ENCODE measurements at places on chromosomes 16 and 17.
A peak's percentile ranks its signal among the peaks of the same experiment; 100 is the strongest.

- no peak for DNase-seq
Measured at GRCh38 chr16:7602291-7602950, 269.8 kb downstream of the RBFOX1 start.

GRCh38 chr17:27199948-27200347, 94.0 kb upstream of the WSB1 start:
- no peak for DNase-seq

DNA sequence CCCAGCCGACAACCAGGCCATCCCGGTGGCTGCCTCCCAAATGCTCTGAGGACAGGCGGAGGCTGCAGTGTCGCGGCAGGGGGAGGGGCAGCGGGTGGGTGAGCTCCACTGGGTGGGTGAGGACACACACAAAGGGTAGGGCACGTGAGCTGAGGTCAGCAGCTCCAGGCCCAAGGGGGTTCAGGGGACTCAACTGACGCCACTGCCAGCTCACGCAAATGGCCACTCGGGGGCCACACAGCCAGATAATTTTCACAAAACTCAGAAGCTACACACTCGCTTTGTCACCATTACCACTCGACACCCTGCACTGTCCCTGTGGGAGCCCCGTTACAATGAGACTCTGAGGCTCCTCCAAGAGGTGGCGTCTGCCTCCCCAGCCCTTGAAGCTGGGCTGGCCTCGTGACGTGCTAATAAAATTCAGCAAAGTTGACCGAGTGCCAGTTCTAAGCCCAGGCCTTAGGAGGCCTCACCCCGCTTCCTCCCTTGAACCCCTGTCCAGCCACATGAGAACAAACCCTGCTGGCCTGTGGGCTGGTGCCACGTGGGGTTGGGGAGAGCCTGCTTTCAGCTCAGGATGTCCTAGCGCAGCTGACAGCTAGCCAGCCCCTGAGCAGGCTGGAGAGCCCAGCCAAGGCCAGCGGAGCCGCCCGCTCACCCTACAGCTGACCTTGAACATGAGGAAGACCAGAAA, 56.9 kb downstream of the RMI2 start:
- no peak for DNase-seq

- no peak for DNase-seq
Measured at GRCh38 chr17:50272246-50272645, 2.0 kb upstream of the TMEM92 start.

DNA sequence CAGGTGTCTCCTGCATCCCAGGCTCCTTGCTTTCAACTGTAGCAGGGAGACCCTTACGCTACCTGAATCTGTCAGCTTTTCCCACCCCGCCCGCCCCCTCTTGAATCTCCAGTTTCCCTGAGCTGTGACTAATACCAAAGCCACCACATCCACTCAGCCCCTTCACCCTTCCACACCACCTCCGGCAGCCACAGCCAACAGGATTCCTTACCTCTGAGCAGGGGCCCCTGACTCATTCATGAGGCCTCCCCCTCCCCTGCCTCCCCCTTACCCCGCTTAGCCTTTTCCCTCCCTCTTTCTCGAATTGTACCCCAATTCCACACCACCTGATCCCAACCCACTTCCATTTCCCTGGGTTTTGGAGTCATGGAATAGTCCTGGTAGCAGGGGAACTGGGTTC, 2.3 kb downstream of the STX1B start:
- no peak for DNase-seq

- no peak for DNase-seq
Measured at GRCh38 chr17:49987290-49987585, 7.8 kb downstream of the DLX3 start.

DNA sequence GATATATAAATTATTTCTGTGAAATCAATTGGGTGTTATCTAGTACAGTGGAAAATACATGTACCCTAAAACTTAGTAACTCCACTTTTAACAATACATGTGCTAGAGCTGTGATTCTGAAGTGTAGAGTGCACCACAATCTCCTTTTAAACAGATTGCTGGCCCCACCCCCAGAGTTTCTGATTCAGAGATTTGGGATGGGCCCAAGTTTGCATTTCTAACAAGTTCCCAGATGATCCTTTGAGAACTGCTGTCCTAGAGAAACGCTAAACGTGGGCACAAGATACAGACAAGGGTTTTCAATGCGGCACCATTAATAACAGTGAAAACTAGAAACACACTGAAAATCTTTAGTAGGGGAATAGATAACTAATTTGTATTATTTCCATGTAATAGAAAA, 49.2 kb downstream of the NXPH3 start:
- no peak for DNase-seq

DNA sequence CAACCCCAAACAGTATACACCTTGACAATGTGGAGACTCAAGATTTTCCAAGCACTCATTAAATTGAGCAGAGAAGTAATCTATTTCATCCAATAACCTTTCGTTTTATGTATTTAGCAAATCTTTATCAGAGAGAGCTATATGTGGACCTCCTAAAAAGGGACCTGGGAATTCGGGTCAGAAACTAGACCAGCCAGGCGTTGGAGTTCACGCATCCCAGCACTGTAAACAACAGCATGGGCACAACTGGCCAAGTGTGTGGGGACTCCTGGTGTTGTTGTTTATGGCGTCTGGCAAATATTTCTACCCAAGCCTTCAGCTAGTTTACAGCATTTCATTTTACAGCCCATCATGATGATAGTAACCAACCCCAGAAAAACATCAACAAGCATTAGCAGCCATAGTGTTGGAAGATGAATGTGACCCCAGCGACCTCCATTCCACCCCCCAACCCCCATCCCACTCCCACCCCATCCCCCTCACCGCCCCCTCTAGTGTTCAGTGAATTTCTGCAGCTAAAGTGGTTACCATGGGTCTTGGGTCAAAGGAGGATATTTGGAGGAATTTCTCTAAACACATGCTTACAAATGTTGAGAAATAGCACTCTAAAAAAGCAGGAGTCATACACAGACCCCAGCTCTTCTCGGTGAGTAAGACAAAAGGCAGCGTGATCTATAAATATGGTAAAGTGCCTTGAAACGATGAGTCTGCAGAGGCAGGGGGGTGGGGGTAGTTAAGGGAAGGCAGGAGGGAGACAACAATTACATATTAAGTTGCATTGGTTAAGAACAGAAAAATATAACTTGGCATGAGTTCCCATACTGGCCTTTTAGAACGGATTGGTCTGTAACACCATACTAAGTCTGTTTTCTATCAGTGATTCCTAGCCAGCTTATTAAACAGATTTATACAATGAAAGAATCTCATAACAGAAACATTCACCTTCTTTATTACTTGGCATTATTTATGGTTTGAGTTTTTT, 91.4 kb upstream of the TBX2 start:
- DNase-seq = no peak

GRCh38 chr17:67324330-67324729, 42.0 kb downstream of the PSMD12 start:
- peak; percentile 18 for DNase-seq

DNA sequence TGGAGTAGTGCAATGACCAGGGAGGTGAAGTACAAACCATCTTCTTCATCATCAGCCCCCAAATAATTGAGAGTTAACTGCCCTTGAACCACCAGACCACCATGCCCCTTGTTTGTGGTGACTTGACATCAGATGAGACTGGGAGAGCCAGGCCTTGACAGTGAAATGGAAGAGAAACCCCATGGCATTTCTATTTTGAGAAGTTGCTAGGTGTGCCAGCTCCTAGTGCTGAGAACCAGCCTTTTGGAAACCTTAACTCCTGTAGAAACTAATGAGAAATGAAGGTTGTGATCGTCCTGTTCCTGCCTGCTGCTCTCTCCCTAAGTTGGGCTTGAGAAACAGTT, 2.8 kb downstream of the TMEM94 start:
- no peak for DNase-seq

DNA sequence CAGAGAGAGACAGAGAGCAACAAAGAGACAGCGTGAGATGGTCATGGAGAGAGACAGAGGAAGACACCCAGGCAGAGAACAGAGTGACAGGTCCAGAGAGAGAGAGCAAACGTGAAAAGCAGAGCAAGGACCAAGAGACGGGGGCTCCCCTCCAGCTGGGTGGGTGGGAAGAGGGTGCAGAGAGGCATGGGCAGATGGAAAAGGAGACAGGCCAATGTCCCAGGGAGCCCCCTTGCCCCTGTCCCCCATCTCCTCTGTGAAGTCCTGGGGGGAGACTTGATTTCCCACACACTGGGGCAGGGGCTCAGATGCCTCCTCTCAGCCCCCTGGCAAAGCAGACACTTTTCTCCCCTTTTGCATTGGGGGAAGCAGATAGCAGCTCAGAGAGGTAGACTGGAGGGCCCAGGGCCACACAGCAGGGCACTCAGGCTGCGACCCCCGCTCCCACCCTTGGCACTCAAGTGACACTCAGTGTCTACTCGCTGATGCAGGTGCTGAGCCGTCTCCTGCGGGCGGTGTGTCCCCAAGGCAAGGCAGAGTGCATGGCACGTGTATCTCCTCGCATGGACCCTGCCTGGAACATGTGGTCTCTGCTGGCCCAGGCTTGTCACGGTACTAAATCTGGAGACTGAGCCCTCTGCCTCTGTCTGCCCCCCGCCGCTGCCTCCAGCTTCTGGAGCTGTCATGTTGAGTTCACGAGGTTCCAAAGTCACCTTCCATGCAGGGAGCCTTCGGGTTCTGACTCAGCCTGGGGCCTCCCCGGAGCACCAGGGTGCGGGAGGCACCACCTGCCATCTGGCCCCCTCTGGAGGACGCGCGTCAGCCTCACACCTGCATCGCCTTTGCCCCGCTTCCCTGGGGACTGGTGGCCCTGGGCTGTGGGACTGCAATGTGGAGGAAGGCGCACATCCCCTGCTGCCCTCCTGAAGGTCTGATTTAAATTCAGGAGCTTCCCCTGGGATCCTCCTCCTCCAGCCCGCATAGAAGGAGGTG, 215.9 kb upstream of the GSE1 start:
- DNase-seq = peak; percentile 86

GRCh38 chr17:14268264-14268663, 31.6 kb upstream of the CDRT15 start:
- DNase-seq = no peak

DNA sequence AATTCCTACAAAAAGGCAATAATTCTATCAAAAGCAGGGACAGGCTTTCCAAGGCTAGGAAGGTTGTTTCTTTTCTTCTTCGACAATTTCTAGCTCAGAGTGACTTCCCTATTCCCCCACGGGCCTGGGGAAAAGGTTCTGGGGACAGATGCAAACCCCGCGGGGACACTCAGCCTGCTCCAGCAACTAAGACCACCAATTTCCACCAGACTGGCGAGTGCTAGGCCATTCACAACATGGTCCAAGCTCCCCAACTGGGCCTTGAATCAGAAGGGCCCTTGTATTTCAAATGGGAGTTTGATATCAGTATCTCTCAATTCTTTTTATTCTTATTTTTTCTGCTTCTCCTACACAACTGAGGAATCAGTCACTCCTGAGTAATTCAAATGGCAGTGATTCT, 86.7 kb downstream of the USP31 start:
- DNase-seq = no peak

DNA sequence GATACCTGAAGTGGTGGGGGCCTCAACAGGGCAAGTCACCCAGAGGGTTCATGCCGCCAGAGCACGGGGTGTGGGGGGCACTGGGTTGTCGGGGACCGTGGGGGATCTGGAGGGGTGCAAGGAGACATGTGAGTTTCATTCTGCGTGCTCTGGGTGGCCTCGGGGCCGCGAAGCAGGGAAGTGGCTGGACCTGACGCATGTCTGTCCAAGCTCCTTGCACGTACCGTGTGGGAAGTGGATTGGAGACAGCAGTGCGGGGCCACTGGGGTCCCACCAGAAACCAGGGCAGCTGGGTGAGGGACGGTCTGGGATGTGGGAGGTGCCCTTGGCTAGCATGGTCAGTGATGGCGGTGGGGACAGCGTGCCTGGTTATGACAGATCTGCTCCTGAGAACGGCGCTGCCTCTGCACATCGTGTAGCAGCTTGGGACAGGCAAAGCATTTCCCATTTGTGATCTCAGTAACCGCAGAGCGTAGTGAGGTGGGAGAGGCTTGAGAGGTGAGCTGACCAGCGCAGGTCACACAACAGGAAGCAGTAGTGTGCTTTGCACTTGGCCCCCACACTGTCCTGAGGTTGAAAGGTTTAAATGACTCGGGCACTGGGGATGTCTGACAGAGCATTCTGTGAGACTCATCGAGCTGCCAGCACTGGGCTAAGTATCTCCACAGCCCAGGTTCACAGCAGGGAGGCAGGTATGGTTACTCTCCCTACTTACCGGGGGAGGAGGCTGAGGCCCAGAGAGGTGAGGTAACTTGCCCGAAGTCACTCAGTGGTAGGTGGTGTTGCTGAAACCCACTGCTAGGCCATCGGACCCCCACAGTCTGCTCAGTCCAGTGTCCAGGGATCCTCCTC, 114.4 kb downstream of the SOCS1 start:
- no peak for DNase-seq

- no peak for DNase-seq
Measured at GRCh38 chr17:75490953-75491649, 24.2 kb downstream of the CASKIN2 start.

GRCh38 chr16:80029761-80030481, 429.4 kb upstream of the MAF start:
- no peak for DNase-seq

GRCh38 chr17:3885970-3886369, 6.9 kb downstream of the CAMKK1 start:
- no peak for DNase-seq

- DNase-seq = no peak
Measured at GRCh38 chr16:1965396-1966001, 873 bp upstream of the RPS2 start.

GRCh38 chr16:61862221-61863155, 173.8 kb downstream of the CDH8 start:
- DNase-seq = no peak

DNA sequence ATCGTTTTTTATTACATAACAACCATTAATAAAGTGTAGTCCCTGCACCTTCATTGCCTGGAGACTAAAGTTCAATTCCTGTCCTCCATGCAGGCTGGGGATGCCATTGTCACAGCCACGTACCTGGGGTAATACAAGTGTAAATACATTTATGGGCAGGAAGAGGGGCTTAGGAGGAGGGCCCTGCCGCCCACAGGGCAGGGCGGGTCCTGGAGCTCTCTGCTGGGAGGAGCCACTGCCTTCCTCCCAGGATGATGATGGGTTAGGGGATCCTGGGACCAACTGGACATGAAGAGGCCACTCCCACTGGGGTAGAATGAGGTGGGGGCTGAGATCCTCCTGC, 44.1 kb upstream of the SLC38A10 start:
- DNase-seq = no peak

GRCh38 chr16:17143546-17144419, 327.0 kb downstream of the XYLT1 start:
- DNase-seq = no peak

GRCh38 chr17:81114351-81115093, 50.8 kb upstream of the PVALEF start:
- no peak for DNase-seq

- no peak for DNase-seq
Measured at GRCh38 chr16:82240111-82240510, 70.1 kb upstream of the MPHOSPH6 start.

GRCh38 chr16:67666032-67666551, 458 bp downstream of the ENKD1 start:
- DNase-seq = peak; percentile 48

- DNase-seq = peak; percentile 53
Measured at GRCh38 chr16:62041401-62041800, 5.2 kb upstream of the CDH8 start.

GRCh38 chr17:17531156-17531555, 35.0 kb upstream of the RASD1 start:
- peak; percentile 51 for DNase-seq
